ENCODE measurements at places on chromosomes 6 and 20.

- no peak for DNase-seq
These were observed 6.4 kb downstream of the TPMT start for GRCh38 chr6:18148304-18149025.

DNA sequence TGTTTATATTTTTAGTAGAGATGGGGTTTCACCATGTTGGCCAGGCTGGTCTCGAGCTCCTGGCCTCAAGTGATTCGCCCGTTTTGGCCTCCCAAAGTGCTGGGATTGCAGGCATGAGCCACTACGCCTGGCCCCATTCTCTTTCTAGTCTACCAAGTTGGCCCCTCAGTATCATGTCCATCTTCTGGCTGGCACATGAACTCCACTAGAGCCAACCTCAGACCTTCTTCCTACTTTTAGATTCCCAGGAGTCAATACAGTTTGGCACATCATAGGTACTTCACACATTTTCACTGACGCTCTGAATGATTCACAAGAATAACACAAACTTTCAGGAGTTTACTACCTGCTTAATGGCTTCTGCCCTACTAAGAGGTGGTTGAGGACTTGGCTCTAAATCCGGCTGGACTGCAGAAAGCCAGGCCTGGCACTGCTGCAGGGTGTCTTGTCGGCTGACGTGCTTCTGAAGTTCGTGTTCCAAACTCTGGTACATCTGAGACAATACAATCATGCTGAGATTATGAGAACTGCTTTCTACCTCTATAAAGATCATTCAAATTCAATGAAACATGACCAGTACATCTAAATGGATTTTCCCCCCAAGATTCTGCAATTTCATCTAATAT is 293.3 kb downstream of the SYNE1 start:
- DNase-seq = no peak

GRCh38 chr6:113634352-113635163 is 222.6 kb upstream of the MARCKS start:
- DNase-seq = no peak

DNA sequence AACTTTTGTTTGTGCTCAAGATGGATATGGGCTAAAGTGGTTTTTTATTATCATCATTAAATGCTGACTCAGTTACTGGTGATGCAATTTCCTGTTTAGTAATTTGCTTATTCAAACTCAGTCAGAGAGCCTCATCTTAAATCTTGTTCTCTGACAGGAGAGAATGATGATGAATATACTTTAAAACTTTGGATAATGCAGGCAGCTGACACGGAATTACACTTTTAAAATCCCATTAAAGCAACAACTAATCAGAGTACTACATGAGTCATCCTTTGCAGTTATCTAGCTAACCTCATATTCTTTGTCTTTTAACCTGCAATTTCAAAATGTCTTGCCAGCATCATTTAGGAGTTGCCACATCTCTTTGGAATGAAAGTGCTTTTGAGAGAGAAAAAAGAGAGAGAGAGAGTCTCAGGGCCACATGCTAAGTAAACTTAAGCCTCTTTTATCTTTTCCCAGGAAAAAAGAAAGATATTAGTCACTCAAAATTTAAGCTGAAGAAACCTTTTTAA is 9.2 kb upstream of the C6orf141 start:
- DNase-seq = no peak

DNA sequence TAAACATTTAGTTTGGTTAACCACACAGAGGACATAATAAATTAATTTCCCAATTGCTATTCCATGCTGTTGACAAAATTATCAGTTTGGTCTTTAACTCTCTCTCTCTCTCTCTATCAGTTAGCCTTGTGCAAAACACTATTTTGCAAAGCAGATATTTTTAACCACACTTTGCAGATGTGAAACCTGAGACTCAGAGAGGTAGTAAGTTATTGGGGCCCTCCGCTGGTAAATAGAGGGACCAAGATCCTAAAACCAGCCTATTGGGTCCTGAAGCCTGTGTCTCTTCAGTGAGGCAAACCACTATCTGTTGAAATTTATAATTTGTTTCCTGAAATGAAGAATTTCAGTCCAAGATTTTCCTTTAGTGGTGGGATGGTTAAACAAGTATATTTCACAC is 231.0 kb downstream of the SOD2 start:
- DNase-seq = no peak

- DNase-seq = peak; percentile 11
These were observed 35.1 kb downstream of the TPD52L1 start for GRCh38 chr6:125188594-125189203.

- DNase-seq = peak; percentile 47
These were observed 523 bp downstream of the CDS2 start for GRCh38 chr20:5127204-5127858.

- peak; percentile 39 for DNase-seq
These were observed 8.6 kb downstream of the NKX2-2 start for GRCh38 chr20:21505161-21505809.

- peak; percentile 68 for DNase-seq
These were observed at the start of gene RBM38 for GRCh38 chr20:57390604-57391438. TSS of gene RBM38 (plus strand) at chr20:57391396. CDS start at chr20:57391582, 186 bp downstream.

GRCh38 chr6:69861986-69862385 is 4.4 kb upstream of the COL19A1 start:
- DNase-seq = peak; percentile 51

- DNase-seq = no peak
These were observed 168.3 kb upstream of the JAG1 start for GRCh38 chr20:10842116-10842515.

GRCh38 chr20:62707921-62708521 is 615 bp upstream of the NTSR1 start:
- DNase-seq = no peak

GRCh38 chr20:4549711-4550259 is 171.9 kb upstream of the PRND start:
- DNase-seq = no peak

- no peak for DNase-seq
These were observed 27.8 kb downstream of the ASIP start for GRCh38 chr20:34268851-34269636.

- no peak for DNase-seq
These were observed 656.7 kb downstream of the EPHA7 start for GRCh38 chr6:92762443-92763273.

GRCh38 chr6:6942831-6943230 is 164.9 kb upstream of the RREB1 start:
- no peak for DNase-seq

DNA sequence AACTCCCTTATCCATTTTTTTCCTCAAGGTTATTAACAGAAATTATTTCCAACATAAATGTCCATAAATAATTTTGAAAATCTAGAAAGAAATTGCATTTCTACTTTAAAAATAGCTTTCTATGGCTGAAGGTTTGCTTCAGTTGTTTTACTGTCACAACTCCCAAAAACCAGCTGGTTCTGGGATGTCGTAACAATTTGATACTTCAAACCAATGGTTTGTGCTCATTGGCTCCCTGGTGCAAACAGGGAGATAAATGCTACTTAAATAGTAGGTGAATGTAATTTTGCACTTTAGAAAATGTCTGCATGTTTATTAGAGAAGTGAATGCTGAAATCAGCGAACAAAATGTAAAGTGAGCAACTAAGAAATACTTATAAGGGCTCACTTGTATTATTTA is 31.1 kb downstream of the LAMA2 start:
- no peak for DNase-seq

- DNase-seq = no peak
These were observed 68.4 kb upstream of the ELOVL5 start for GRCh38 chr6:53417141-53417540.

Data from cerebellar cortex (tissue), 1 donor.